ENCODE measurements at places on chromosomes 11 and 22.

- DNase-seq, result no peak
Measured at GRCh38 chr11:42407341-42407740, 904.5 kb upstream of the API5 start.

DNA sequence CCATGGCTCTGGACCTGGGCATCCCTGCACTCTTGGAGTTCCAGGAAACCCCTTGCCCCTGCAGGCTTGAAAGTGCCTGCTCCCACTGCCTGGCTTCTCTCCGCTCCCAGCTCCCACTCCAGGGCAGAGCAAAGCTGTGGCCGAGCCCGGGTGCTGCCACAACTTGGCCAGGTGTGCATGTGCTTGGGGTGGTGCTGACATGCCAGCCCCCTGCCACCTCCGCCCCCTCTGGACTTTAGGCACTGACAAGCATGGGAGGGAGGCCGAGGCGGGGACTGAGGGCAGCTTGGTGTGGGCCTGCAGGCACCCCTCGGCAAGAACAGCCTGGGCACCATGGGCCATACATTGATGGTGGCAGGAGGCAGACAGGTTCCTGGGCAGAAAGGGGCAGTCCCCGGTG is 56.4 kb upstream of the B3GNT6 start:
- DNase-seq, result no peak

- DNase-seq, result no peak
Measured at GRCh38 chr11:394858-395655, 1.0 kb downstream of the PKP3 start.

GRCh38 chr22:23437779-23438178 is 142.3 kb downstream of the IGLL1 start:
- no peak for DNase-seq

GRCh38 chr11:65386307-65387140 is at the start of gene FRMD8:
TSS of gene FRMD8 (plus strand) at chr11:65386637. CDS start at chr11:65387037, 400 bp downstream.
- DNase-seq, result peak; percentile 85

- no peak for DNase-seq
Measured at GRCh38 chr22:38213990-38214301, 12.2 kb downstream of the MAFF start.

GRCh38 chr11:6321961-6322362 is 1.7 kb upstream of the CAVIN3 start:
- no peak for DNase-seq

GRCh38 chr22:22061085-22062077 is 78.8 kb upstream of the TOP3B start:
- DNase-seq, result no peak

DNA sequence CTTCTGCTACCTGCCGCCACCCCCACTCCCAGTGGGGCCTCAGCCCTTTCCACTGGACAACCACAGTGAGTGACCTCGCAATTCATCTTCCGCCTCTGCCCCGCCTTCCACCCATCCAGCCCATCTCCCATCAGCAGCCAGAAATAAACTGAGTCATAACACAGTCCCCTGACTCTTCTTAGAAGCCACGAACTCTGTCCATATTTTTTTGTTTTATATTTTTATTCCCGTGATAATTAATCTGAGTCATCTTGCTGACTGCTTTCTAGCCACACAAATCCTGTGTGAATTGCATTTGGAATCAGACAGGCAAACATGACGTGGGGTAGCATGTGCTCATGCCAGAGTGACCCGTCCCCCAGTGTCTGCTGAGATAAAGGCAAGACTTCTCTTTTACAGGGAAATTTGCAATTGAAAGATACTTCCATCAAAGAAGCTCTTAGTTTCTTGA is 7.0 kb downstream of the FADD start:
- DNase-seq, result no peak

Data from D721Med (cell line).